ENCODE measurements at places on chromosomes 7 and 10.

- no peak for DNase-seq
Observed at GRCh38 chr7:37765872-37766525, 82.4 kb upstream of the NME8 start.

- no peak for DNase-seq
Observed at GRCh38 chr10:625333-625696, 64.2 kb downstream of the DIP2C start.

- no peak for DNase-seq
Observed at GRCh38 chr10:110833941-110834628, 37.6 kb upstream of the PDCD4 start.

- no peak for DNase-seq
Observed at GRCh38 chr10:13613519-13613918, 26.8 kb downstream of the PRPF18 start.

- no peak for DNase-seq
Observed at GRCh38 chr10:8026349-8027259, 27.9 kb upstream of the GATA3 start.

Measured in GM12892 (cell line).